ENCODE measurements at places on chromosomes 11 and 22.

DNA sequence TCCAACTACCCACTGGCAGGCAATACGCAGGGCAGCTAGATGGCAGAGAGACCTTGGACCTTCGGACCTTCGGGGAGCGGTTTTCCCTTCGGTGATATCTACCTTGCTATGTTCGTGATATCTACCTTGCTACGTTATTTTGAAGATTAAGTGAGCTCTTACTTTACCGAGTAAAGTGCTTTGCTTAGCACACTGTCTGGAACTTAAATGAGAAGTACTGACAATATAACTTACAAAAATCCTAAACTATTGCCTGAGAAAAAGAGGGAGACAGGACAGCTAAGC lies 1.0 kb upstream of the PRDM10 start:
- DNase-seq: no peak

DNA sequence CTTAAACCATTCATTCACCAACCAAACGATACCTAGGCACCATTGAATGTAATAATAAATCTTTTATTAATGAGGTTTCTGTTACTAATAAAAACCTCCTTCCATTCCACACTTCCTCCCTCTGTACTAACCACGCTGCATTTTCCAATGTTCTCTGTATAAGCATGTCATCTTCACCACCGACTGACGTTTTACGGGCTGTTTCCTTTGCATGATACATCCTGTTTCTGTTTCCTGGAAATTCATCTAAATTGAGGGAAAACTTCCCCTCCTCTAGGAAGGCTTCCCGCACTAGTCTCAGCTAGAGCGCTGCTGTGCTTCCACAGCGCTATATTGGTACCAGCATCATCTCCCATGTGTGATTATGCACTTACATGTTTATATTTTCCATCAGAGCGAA lies 2.1 kb downstream of the OR4D10 start:
- DNase-seq: no peak

GRCh38 chr22:42617155-42617983 lies 2.7 kb upstream of the POLDIP3 start:
- no peak for DNase-seq

DNA sequence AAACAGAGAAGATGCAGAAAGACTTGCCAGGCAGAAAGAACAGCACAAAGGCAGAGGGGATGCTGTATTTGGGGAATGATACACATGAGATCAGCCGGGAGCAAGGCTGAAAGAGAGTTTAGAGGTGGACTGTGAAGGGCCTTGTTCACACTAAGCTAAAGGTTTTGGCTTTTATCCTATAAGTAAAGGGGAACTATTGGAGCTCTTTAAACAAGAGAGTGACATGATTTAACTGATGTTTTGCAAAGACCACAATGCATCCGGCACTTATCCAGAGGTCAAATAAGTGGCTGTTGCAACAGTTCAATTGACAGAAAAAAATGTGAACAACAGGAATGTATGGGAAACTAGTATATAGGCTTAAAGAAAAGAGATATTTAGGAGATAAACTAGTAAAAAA lies 64.7 kb upstream of the RRAS2 start:
- DNase-seq: no peak

- no peak for DNase-seq
Observed at GRCh38 chr11:73152861-73153483, 10.9 kb upstream of the FCHSD2 start.

DNA sequence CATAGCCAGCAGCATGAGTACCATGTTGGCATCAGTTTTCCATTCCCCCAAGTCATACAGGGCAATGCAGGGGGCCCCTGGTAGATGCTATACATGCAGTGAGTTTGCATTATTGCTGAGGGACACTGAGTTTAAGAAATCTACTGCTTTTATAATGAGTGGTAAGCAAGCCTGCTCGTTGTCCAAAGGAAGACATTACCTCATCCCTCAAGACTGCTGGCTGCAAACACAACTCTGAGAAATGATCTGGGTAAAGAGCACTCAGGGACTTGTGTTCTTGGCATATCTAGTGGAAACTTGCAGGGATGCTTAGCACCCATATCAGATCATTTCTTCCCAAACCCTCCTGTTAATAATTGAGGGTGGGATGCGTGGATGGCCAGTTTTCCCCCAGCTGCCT lies 77.9 kb downstream of the CWC15 start:
- no peak for DNase-seq

- no peak for DNase-seq
Observed at GRCh38 chr22:49767355-49768062, 60.2 kb downstream of the BRD1 start.

GRCh38 chr22:19065929-19066328 lies 56.3 kb downstream of the DGCR2 start:
- DNase-seq: no peak

DNA sequence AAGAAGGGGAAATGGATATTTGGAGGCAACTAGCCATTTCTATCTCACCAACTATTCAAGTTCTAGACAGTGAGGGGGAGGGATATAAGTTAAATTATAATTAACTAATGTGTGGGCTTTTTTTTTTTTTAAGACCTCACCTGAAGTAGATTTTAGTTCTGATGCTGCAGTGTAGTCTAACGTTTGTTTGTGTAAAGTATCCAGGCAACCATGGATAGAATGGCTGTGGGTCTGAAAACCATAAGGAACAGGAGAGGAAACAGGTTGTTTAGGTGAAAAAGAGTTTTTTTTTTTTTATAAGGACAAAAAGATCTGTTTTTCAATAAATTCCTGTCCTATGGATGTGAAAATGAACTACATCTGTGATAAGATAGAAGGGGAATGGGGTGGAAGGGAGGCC lies 262.4 kb upstream of the PLET1 start:
- no peak for DNase-seq

DNA sequence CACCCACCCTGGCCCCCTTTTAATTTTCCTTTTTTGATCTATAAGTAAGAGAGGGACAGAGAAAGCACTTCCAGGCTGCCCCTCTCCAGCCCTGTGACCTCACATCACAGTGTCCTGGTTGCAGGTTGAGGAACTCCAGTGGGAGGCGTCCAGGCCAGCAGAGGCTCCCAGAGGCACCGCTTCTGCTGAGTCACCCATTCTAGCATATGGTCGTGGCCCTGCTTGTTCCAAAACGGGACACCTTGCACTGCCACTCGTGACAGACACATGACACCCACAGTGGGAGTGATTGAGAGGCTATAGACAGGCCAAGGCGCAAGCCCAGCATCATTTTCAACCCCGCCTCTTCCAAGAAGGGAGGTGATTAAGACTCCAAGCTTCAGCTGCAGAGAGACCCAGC lies 16.0 kb upstream of the TMPRSS4 start:
- DNase-seq: no peak

DNA sequence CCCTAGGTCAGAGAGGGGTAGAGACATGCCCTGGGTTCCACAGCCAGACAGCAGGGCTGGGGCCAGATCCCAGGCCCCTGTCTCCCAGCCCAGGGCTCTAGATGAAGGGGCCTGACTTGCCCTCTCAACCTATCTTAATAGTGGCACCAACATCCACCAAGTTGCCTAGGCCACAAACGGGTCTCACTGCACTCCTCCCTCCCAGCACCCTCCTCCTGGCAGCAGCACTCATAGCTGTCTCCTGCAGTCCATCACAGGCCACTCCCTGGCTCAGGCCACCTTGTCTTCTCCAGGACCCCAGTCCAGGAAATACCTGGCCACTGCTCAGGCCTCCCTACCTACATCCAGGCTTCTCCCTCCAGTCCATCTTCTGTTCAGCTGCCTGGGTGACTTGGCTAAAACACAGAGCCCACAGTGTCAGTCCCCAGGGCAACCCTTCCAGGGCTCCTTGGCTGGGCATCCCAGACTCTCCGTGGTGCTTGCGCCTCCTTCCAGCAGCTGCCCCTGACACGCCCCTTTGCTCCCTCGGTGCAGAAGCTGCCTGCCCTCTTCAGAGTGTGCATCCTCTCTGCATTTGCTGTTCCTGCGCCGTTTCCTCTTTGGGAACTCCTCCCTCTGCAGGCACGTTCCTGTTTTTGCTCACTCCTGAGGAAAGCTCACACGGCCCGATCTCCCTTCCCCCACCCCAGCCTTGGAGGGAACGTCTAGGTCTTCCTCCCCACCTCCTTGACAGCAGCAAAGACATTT lies 40.5 kb downstream of the LRRC32 start:
- no peak for DNase-seq

DNA sequence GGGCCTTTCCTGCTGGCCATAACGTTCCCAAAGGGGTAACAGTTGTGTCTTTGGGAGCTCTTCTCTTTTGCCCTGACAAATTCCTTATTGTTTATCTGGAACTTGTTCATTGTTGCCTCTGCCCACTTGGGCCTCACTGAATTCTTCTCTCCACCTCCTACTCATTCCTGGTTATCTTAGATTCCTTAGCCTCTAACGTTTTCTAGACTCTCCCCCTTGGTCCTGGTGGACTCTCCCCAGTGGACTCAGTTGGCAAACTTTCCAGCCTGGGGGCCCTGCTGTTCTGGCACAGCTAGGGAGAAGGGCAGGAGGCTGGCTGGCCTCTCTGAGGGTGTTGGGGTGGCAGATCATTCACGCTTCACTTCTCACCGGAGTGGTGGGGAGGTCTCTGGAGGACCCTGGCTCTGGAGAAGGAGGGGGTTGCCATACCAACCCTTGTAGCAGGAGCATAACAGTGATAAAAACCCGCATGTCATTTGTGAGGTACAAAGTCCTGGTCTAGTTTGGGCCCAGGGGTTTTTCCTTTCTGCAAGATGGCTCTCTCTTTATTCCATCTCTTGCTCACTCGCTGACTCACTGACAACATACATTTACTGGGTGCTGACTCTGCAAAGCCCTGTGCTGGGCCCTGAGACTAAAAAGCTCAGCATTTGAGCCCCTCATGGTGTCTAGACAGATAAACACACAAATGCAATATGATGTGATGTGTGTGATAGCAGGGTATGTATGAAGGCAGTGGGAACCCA lies 39.7 kb downstream of the YWHAH start:
- no peak for DNase-seq

All from esophagus squamous epithelium (tissue), 5 donors.